ENCODE measurements at places on chromosomes 12 and 14.
A peak's percentile ranks its signal among the peaks of the same experiment; 100 is the strongest.

DNA sequence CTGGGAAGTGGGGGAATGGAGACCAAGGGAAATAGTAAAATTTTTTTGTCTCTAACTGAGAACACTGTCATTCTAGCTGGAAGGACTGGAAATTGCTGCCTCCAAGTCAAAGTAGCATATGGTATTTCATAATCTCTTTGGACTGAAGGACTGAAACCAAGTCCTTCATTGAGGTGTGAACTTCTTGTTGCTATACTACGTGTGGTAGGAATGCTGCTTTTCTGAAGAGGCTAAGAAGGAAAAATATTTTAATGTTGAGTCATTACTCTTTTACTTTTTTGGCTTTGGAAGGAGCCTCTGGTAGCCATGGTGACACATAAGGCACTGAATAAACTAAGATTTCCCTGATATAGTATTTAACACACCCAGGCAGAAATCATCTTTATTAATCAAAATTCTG is 465.4 kb downstream of the NPAS3 start:
- DNase-seq: no peak
- H3K4me3 ChIP-seq: no peak overlapping the region
- H3K27ac ChIP-seq: no peak overlapping the region
- no peaks in the 10 kb centered on the region for H3K36me3 ChIP-seq

DNA sequence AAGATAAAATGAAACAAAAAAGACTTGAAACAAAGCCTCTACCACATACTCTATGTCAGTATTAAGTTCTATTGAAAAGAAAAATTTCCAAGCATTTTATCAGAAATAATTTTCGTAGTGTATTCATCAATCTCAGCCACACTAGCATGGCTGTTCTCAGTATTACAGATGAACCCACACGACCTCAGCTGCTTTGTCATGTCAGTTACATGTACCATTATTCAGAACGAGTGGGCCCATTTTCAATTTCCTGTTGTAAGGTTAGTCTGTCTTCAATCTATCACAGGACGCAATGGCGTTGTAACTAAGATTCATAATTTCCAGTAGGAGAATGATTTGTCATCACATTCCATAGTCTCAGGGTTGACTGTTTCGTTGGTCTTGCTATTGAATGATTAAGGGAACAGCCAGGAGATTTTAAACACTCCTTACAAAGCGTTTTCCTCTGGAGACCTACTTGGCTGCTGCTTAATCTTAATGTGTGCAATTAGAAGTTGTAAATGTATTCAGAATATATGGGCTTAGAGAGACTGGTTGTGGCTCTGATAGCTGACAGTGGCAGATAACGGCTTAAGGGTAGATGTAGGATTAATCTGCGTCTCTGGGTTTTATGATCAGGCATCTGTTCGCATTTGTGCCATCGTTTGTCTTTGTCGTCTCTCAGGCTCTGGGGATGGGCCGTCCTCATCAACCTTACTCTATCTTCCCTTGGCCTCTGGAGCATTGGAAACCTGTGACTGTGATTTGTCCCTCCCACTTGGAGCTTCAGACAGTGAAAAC is 65.4 kb downstream of the GLT1D1 start:
- H3K4me1 ChIP-seq: no peaks in the 10 kb centered on the region
- no peak for DNase-seq
- H3K27ac ChIP-seq: no peak overlapping the region
- H3K4me3 ChIP-seq: no peak overlapping the region

- H3K4me1 ChIP-seq: no peaks in the 10 kb centered on the region
- DNase-seq: no peak
- H3K27ac ChIP-seq: no peak overlapping the region
- no peaks in the 10 kb centered on the region for H3K27me3 ChIP-seq
- no peaks in the 10 kb centered on the region for H3K36me3 ChIP-seq
- H3K4me3 ChIP-seq: no peak overlapping the region
These were observed 5.5 kb downstream of the C12orf71 start for GRCh38 chr12:27076928-27077327.

- no peak overlapping the region for H3K27ac ChIP-seq
- no peak overlapping the region for H3K4me3 ChIP-seq
- no peak for DNase-seq
- no peaks in the 10 kb centered on the region for H3K36me3 ChIP-seq
- H3K4me1 ChIP-seq: no peaks in the 10 kb centered on the region
These were observed 44.2 kb downstream of the SOCS2 start for GRCh38 chr12:93616584-93617101.

DNA sequence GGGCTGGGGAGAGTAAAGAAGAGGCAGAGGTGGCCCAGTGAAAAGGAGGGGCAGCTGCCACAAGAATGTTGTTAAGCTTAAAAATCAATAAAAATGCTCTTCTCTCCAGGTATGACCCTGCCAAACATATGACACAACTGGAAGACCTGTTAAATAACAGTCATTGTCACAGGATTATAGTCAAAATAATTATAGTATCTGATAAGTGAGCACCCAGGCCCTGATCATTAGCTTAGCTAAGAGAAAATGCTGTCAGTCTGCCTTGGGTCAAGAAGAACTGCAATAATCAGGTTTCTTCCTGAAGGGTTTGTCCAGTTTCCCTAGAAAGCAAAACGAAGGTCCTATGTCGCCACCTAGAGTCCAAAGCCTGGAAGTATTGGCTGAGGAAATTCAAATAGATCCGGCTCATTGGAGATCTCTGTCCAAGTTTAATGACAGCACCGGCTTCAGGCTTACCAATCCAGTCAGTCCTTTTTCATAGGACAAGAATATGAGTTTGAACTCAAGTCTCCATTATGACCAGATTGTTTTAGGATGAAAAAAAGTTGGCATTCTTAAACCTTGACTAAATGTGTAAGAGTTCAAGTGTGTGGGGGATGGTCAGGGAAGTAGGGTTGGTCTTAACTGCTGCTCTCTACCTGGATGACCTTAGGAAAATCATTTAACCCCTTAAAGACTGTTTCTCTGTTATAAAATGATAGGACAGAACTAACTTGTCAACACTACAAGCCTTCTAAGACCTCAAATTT is 22.5 kb upstream of the NKX2-8 start:
- no peak overlapping the region for H3K27ac ChIP-seq
- H3K36me3 ChIP-seq: no peaks in the 10 kb centered on the region
- H3K4me3 ChIP-seq: no peak overlapping the region
- peak; percentile 76 for DNase-seq
- no peaks in the 10 kb centered on the region for H3K27me3 ChIP-seq
- H3K4me1 ChIP-seq: peaks cover 9% of the 10 kb centered on the region

- no peaks in the 10 kb centered on the region for H3K36me3 ChIP-seq
- no peak overlapping the region for H3K27ac ChIP-seq
- H3K27me3 ChIP-seq: no peaks in the 10 kb centered on the region
- DNase-seq: no peak
- no peak overlapping the region for H3K4me3 ChIP-seq
- H3K4me1 ChIP-seq: peaks cover 31% of the 10 kb centered on the region
These were observed 119.2 kb upstream of the NCOR2 start for GRCh38 chr12:124686370-124687173.

GRCh38 chr14:61280526-61281185 is 482 bp downstream of the TMEM30B start:
- no peak for DNase-seq
- no peaks in the 10 kb centered on the region for H3K36me3 ChIP-seq
- H3K4me1 ChIP-seq: no peaks in the 10 kb centered on the region
- H3K27ac ChIP-seq: no peak overlapping the region
- no peak overlapping the region for H3K4me3 ChIP-seq

DNA sequence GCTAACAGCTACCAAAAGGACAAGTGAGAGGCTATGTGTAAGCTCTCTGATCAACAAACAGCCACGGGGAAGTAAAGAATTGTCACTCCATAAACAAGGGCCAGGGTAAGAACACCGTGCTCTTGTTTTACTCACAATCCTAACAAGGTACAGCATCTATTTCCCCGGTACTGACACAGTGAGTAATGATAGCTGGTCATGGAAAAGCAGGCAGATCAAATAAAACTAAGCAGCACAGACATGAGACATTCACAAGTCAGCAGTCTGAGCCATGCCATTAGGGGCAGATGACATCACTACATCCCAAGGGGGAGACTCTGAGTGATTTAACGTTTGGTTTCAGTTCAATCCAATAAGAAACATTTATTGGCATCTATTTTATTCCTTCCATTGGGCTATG is 54.4 kb downstream of the ARL6IP4 start:
- no peak overlapping the region for H3K27ac ChIP-seq
- H3K4me1 ChIP-seq: no peaks in the 10 kb centered on the region
- no peak for DNase-seq
- H3K4me3 ChIP-seq: no peak overlapping the region
- no peaks in the 10 kb centered on the region for H3K36me3 ChIP-seq

DNA sequence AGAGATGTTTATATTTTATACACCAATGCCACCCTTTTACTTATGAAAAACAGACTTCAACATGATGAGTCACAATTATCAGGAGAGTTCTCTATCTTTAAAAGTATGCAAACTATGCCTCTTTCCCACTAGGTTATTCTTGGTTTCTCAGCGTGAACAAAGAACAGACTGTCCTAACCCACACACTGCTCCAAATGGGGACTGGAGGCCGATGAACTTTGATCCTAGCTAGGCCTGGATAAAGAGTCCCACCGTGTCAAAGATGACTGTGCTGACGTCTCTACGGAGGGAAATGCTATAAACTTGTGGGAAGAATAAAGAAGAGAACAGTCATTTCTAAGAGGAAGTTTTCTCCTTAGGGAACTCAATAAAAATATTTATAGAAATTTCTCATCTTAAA is 160.1 kb downstream of the EPS8 start:
- 0 out of 2 replicates have a peak, but pooled peaks cover 3% of the 10 kb centered on the region for H3K36me3 ChIP-seq
- no peak overlapping the region for H3K4me3 ChIP-seq
- peaks cover 62% of the 10 kb centered on the region for H3K4me1 ChIP-seq

- no peak overlapping the region for H3K27ac ChIP-seq
- H3K27me3 ChIP-seq: no peaks in the 10 kb centered on the region
- peaks cover 18% of the 10 kb centered on the region for H3K4me1 ChIP-seq
These were observed 50.5 kb upstream of the PNMA1 start for GRCh38 chr14:73764406-73765280.

DNA sequence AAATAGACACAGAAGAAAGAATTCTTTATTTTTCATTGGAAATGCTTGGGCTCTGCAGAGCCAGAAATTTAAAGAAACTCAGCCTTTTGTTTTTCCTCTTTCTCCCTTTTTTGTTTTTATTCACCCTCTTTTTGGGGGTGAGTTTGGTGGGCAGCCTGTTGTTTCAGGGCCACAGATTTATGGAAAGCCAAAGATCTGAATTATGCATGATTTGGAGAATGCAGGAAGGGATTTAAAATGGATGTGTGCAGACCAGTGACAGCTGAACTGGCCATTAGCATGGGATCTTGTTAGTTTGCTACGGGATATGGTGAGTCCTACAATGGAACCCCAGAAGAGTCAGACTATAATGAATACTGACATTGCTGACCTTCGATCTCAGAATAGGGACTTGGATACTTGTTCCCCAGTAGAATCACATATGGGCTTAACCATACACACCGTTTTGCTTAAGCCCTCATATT is 7.7 kb upstream of the ATXN2 start:
- no peaks in the 10 kb centered on the region for H3K36me3 ChIP-seq
- no peak for DNase-seq
- no peaks in the 10 kb centered on the region for H3K27me3 ChIP-seq
- no peaks in the 10 kb centered on the region for H3K4me1 ChIP-seq

DNA sequence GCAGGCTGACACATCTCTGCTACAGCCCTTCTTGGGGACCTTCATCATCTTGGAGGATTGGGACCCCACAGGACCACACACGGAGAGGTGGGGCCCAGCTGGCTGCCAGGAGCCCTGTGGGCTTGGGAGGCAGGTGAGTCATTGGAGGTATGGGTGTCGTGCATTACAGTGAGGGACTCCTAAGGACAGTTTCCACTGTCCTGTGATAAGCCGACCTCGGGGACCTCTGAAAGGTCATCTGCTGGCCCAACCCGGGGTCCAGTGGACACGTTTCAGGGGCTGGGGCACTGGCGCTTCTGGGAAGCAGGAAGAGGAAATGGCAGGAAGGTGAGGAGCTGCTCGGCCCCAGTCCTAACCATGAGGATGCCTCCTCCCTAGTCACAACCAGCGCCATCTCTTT is 238.0 kb downstream of the BCL11B start:
- no peak overlapping the region for H3K4me3 ChIP-seq
- H3K27me3 ChIP-seq: no peaks in the 10 kb centered on the region
- no peak for DNase-seq

- no peak for DNase-seq
- no peak overlapping the region for H3K4me3 ChIP-seq
- peaks cover 20% of the 10 kb centered on the region for H3K27me3 ChIP-seq
- no peaks in the 10 kb centered on the region for H3K36me3 ChIP-seq
These were observed 241.2 kb upstream of the G2E3 start for GRCh38 chr14:30317729-30318128.

DNA sequence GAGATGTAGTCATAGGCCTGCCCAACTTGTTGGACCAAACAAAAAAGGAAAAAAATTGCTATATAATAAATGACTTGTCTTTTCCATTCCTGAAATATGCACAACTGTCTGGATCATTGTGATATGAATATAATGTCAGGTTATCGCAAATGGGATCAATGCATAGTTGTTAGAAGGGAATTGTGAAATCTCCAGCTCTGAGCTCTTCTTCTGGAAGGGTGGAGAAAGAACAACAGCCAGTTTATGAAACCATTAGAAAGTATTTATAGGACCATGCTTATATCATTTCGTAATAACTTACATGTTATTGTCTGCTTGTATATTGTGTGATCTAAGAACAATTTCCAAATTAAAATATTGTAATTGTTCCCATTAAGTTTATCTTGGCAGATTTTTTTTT is 35.7 kb upstream of the HIF1A start:
- no peak for DNase-seq
- no peaks in the 10 kb centered on the region for H3K36me3 ChIP-seq
- no peaks in the 10 kb centered on the region for H3K27me3 ChIP-seq
- H3K27ac ChIP-seq: no peak overlapping the region
- no peak overlapping the region for H3K4me3 ChIP-seq

- no peaks in the 10 kb centered on the region for H3K36me3 ChIP-seq
- H3K4me1 ChIP-seq: no peaks in the 10 kb centered on the region
- DNase-seq: no peak
These were observed 146.0 kb downstream of the PIWIL1 start for GRCh38 chr12:130483616-130484180.

GRCh38 chr14:94028450-94028826 is 2.3 kb downstream of the OTUB2 start:
- peak overlapping the region; percentile 11 for H3K27ac ChIP-seq
- H3K4me3 ChIP-seq: no peak overlapping the region
- H3K36me3 ChIP-seq: no peaks in the 10 kb centered on the region

- H3K4me3 ChIP-seq: no peak overlapping the region
- H3K27ac ChIP-seq: peak overlapping the region; percentile 58
- no peaks in the 10 kb centered on the region for H3K27me3 ChIP-seq
- peaks cover 97% of the 10 kb centered on the region for H3K4me1 ChIP-seq
These were observed 67.4 kb upstream of the SLC38A2 start for GRCh38 chr12:46439793-46440511.
